ENCODE measurements at places on chromosomes 11 and 22.

DNA sequence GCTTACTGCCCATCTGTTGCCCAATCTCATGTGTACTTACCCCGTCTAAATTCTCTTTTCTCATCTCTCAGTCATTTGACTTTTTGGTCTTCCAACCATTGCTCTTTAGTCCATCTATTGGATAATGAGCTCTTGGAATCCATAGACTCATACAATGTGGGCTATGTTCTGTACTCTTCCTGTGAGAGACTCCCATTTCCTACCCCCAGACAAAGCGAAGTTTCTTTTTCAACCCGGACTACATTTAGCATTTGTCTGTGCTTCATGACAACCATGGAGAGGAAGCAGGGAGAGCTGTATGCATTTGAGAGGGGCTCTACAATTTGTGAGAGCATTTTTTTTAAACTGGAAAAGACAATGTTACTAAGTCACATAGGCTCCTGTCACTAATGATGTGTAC is 4.0 kb upstream of the ARHGAP42 start:
- no peak for DNase-seq

- no peak for DNase-seq
These were observed 48.8 kb upstream of the ANO1 start for GRCh38 chr11:70029115-70029860.

GRCh38 chr11:16261836-16262644 is 94.3 kb downstream of the SOX6 start:
- DNase-seq: no peak

DNA sequence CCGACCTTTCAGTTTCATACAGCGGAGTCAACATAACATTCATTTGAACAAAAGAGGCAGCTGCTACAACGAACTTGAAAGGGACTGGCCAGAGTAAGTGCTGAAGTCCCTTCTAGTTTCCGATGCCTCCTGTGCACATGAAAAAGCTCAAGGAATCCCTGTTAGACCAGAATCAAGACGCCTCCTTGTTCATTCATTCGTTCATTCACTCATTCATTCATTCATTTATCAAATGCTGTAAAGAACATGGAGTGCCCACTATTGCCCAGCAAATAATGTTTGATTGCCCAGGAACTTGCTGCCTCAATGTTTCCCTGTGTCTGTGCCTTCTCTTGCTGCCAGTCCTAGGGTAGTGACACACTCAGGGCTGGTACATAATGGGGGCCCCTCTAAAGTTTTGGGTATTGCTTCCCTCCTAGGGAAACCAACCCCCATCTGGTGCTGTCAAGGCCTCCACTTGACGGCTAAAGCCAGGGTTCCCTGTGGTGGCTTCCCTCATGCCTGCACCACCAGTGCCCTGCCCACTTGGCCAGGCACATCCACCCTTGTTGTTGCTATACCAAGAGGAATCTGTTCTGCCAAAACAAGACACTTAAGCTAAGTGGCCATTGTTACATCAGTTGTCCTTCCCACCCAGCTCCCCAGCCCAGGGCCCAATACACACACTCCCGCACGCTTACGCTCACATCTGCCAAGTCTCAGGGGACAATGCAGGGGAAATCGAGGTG is 3.8 kb downstream of the TMPRSS13 start:
- DNase-seq: no peak

- peak; percentile 69 for DNase-seq
These were observed at the start of gene CREB3L1 for GRCh38 chr11:46277622-46278386. CREB3L1 (plus strand) TSS chr11:46277662; CDS start chr11:46278112, 450 bp downstream.

GRCh38 chr11:36540998-36541397 is 26.8 kb upstream of the RAG1 start:
- peak; percentile 39 for DNase-seq

DNA sequence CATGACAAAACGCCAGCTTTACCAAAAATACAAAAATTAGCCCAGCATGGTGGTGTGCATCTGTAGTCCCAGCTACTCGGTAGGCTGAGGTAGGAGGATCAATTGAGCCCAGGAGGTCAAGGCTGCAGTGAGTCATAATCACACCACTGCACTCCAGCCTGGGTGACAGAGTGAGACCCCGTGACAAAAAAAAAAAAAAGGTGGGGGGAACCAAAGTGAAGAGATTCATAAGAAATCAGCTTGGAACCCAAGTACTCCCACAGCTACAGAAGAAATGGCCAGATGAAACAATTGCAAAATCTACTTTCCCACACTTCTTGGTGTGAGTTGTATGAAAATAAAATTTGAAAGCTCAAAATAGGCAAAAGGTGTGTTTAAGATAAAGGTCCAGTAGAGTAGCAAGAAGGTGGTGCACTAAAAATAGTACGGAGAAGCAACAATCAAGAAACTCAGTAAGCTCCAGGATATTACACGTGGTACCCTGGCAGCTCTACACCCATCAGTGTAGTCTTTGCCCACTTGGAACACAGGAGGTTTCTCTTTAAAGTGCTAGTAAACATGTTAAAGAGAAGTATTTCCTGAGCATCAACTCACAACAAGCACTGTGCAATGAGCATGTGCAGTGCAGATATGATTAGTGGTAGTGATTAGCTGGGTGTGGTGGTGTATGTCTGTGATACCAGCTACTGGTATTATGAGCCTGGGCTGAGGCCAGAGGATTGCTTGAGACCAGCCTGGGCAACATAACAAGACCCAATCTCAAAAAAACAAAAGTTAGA is 5.3 kb downstream of the HARBI1 start:
- DNase-seq: no peak

- no peak for DNase-seq
These were observed 17.2 kb downstream of the TAF1D start for GRCh38 chr11:93724089-93724488.

GRCh38 chr22:20423906-20424551 is 13.6 kb downstream of the SCARF2 start:
- DNase-seq: peak; percentile 79

- no peak for DNase-seq
These were observed 23.8 kb downstream of the DRD4 start for GRCh38 chr11:660681-661444.

GRCh38 chr11:99422581-99423427 is 402.1 kb downstream of the CNTN5 start:
- DNase-seq: no peak

DNA sequence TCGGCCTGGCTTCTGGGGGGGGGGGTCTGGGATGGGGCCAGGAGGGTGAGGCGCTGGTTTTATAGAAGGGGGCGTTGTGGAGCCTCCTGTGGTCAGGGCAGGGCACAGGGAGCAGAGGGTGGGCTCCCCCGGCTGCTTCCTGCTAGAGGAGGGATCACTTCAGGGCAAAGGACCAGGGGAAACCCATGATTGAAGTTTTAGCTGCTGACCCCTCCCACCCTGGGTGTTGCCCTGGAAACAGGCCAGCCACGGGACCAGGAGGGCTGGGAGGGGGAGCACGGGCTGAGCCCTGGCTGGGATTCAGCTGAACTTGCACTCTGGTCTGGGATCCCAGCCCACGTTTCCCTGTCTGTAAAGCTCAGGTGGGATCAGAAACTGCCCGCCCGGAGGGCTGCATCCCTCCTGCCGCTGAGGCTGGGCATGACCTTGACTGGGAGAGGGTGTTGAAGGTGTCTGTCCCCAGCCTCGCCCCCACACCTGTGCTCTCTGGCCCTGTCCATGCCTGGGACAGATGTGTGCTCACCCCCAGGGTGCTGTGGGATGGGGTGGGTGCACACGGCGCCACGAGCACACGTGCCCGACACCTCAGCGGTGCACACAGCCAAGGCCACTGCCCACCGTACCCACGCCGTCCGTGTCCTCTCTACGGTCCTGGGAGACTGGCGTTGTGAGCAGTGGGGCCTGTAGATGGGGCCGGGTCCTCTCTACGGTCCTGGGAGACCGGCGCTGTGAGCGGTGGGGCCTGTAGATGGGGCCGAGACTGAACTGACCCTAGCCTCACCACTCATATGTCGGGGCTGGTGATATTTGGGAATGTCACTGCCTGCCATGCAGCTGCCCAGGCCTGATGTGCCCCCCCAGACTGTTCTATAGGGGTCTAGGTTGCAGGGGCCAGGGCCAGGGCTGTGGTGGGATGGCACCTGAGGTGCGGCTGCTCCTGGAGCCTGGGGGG is 2.3 kb downstream of the TSPAN4 start:
- DNase-seq: peak; percentile 96

DNA sequence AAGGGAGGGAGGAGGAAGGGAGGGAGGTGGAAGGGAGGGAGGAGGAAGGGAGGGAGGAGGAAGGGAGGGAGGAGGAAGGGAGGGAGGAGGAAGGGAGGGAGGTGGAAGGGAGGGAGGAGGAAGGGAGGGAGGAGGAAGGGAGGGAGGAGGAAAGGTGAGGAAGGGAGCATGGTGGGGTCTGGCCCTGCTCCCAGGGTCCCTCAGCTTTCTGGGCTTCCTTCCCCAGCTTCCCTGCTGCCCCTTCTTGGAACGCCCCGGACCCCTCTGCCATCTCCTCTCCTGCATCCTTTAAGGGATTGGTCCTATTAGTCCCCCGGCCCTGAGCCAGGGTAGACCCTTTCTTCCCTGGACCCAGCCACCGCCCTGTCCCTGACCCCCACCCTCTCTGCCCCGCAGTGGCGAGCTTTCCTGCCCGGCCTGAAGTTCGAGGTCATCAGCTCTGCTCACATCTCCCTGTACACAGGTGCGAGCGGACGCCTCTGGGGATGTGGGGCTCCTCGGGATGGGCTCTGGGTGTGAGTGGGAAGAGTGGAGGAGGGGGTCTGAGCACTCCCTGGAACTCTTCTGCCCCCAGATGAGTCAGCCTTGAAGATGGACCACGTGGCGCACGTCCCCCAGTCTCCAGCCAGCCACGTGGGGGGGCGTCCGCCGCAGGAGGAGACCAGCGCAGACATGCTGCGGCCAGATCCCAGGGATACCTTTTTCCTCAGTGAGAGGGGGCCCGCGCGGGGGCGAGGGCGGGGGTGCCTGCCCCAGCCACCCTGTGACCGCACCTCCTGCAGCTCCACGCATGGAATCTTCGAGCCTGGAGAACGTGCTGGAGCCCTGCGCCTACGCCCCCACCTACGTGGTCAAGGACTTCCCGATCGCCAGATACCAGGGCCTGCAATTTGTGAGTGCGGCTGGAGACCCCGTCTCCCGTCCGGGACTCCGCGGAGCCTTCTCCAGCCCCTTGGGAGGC is 6.0 kb downstream of the B4GALNT4 start:
- no peak for DNase-seq

DNA sequence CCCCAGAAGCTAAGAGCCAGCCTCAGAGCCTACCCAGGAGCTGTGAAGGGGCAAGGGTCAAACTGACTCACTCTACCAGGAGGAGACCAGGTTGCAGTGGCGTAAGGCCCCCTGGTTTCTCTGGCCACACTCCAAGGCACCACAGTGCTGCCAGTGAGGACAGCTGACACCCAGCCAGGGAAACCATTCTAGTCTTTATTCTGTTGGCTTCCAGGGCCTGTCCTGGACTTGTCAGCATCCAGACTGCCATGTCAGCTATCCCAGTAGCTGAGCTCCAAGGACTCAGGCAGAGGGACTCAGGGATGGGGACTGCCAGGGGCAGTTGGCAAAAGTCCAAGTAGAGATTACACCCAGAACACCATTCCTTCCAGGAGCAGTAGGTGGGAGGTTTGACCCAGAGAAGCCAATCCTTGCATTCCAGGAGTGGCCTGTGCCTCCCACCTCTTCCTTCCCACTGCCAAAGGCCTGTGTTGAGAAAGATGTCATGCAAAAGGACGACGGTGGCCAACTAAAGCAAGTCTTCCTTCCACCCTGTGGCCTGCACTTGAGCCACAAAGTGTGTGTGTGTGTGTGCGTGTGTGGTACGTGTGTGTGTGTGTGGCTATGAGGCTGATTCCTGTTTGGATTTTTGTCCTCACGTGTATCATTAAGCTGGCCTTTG is 3.6 kb upstream of the MAPK8IP1 start:
- no peak for DNase-seq

DNA sequence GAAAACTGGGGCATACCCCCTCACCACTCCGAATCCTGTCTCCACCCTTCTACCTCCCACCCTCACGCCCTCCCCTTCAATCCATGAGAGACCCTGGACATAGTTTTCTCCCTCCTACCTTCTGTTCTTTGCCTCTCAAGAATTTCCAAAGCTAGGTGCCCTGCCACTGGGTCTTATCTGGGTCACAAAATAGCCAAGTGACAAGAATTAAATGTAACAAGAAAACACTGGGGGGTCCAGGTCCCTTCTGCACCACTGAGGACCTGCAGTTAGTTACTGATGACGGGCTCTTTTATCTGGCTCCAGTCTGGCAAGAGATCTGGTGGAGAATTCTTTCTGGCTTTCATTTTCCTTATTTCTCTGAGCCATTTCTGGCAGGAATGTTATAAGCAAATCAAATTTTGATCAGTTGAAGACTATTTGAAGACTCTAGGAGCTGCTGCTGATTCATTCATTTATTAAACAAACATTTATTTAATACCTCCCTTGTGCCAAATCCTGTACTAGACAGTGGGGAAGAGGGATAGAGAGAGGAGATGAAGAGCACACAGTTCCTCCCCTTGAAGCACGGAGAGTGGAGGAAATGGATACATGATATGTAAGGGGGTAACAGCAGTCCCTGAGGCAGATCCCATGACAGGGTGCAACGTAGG is 135.2 kb downstream of the RRAS2 start:
- DNase-seq: no peak

DNA sequence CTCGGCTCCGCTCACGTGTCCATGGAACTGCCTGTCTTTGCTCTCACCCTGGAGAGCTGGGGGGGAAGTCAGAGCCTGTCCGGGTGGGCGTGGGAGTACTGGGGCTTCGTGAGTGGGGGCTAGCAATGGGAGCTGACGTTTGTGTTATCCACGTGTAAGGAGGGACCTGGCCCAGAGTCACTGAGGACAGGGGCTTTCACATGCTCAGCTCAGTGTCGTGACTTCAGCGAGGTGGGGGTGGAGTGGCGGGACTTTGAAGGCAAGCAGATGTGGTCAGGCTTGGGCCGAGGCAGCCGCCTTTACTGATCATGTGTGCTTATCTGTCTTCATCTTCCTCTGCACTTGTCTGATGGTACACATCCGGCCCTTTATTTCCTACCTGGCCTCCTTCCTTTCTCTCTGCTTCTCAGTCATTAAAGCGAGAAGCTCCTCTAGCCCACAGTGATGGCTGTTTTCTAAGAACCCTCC is 113.1 kb upstream of the NNMT start:
- DNase-seq: peak; percentile 52

DNA sequence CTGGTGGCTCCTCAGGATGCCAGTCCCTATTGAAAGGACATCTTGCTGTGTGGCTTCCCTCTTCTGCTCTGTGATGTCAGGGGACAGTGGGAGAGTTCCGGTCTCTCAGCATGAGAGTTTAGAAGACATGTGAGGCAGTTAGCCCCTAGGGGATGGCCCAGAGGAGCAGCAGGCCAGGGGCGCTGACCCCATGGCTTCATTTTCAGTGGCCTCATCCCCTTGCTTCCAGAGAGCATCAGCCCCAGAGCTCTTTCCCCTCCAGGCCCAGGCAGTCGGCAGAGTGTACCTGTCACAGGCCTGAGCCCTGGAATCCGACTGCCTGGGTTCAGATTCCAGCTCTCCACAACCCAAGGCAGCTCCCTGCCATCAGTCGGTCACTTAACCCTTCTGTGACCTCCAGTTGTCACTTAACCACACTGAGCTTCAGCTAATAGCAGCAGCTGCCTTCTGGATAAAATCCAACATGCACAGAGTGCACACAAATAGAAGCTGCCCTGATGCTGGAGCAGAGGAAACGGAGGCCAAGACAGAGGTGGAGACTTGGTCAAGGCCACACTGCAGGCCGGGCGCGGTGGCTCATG is 14.1 kb upstream of the LRRC10B start:
- peak; percentile 47 for DNase-seq
